ENCODE measurements at places on chromosomes 16 and 17. TPM values are rescaled to one million over a fixed set of nuclear protein-coding genes. Genes with fewer than 3 reads are reported as not detected.

TACO1 gene
- 17.3 TPM for total RNA-seq

KRT33B gene
- not detected for total RNA-seq

CA5A gene
- total RNA-seq: not detected

- H3K4me3 ChIP-seq: no peak overlapping the region
- H3K4me1 ChIP-seq: no peaks in the 10 kb centered on the region
- no peak for DNase-seq
- H3K27ac ChIP-seq: no peak overlapping the region
- no peaks in the 10 kb centered on the region for H3K27me3 ChIP-seq
- H3K36me3 ChIP-seq: peaks cover 3% of the 10 kb centered on the region
Measured at GRCh38 chr17:67559381-67559966, 158.3 kb upstream of the NOL11 start.

GRCh38 chr16:9040800-9041412 is 50.5 kb upstream of the HAPSTR1 start:
- no peaks in the 10 kb centered on the region for H3K27me3 ChIP-seq
- H3K27ac ChIP-seq: no peak overlapping the region
- H3K4me1 ChIP-seq: peaks cover 23% of the 10 kb centered on the region
- DNase-seq: no peak
- H3K36me3 ChIP-seq: no peaks in the 10 kb centered on the region

DNA sequence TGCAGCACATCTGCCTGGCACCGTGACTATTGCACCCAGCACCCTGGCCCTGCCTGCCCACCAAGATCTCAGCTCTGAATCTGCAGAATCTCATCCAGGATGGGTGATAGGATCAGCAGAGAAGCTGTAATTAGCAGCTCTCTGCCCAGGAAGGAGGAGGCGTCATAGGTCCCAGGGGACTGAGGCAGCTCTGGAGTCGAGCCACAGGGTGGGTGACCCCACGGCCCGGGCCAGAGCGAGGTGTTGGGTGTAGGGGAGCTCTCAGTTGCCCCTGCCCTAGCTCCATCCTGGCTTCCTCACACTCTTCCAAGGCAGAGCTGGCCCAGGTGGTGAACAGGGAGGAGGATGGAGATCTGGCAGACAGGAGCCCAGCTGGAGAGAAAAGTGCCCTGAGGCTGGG is 18.2 kb upstream of the FAM83G start:
- DNase-seq: peak; percentile 81
- H3K27ac ChIP-seq: no peak overlapping the region
- H3K4me3 ChIP-seq: no peak overlapping the region
- peaks cover 3% of the 10 kb centered on the region for H3K4me1 ChIP-seq

GRCh38 chr17:40529991-40530390 is 28.6 kb upstream of the TNS4 start:
- H3K4me3 ChIP-seq: no peak overlapping the region
- no peak overlapping the region for H3K27ac ChIP-seq
- H3K36me3 ChIP-seq: peaks cover 4% of the 10 kb centered on the region
- peaks cover 46% of the 10 kb centered on the region for H3K4me1 ChIP-seq
- DNase-seq: no peak
- no peaks in the 10 kb centered on the region for H3K27me3 ChIP-seq

- no peaks in the 10 kb centered on the region for H3K4me1 ChIP-seq
- H3K36me3 ChIP-seq: no peaks in the 10 kb centered on the region
- DNase-seq: no peak
- H3K4me3 ChIP-seq: no peak overlapping the region
Measured at GRCh38 chr17:45755050-45755449, 29.1 kb upstream of the CRHR1 start.

DNA sequence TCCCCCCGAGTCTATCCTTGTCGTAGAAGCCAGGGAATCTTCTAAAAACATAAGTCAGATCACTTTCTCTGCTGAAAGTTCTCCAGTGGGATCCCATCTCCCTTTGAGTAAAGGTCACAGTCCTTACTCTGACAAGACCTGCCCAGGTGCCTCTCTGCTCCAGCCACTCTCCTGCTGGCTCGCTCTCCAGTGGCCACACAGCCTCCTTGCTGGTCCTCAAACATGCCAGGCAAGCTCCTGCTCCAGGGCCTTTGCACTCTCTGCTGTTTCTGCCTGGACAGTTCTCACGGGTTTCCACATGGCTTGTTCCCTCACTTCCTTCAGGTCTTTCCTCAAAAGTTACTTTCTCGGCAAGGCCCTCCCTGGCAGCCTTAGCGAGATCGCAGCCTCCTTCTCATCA is 3.4 kb downstream of the B9D1 start:
- H3K36me3 ChIP-seq: peaks cover 5% of the 10 kb centered on the region
- peak; percentile 53 for DNase-seq
- H3K27ac ChIP-seq: no peak overlapping the region
- H3K4me3 ChIP-seq: no peak overlapping the region
- H3K4me1 ChIP-seq: peaks cover 33% of the 10 kb centered on the region
- H3K27me3 ChIP-seq: no peaks in the 10 kb centered on the region

DNA sequence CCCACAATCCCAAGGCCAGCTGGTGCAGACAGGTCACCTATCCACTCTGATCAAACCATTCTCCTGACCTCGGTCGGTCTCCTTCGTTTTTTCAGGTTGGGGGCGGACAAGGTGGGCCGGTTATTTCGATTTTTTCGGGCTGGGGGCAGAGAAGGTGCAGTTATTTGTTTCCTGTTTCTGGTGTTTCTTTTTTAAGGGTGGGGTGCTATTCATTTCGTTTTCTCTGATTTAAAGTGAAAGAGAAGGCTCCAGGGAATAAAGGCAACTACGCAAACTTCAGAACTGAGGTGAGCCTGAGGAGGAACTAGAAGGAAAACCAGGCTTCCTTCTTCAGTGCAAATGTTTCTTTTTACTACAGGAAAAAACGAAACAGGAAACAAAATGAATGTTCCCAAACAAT is 64.8 kb downstream of the ANKRD11 start:
- H3K27ac ChIP-seq: peak overlapping the region; percentile 64
- no peaks in the 10 kb centered on the region for H3K27me3 ChIP-seq
- H3K4me3 ChIP-seq: no peak overlapping the region
- H3K36me3 ChIP-seq: peaks cover 2% of the 10 kb centered on the region
- DNase-seq: no peak
- peaks cover 65% of the 10 kb centered on the region for H3K4me1 ChIP-seq

GRCh38 chr17:71157297-71157696 is 963.5 kb upstream of the SOX9 start:
- no peaks in the 10 kb centered on the region for H3K4me1 ChIP-seq
- no peak overlapping the region for H3K4me3 ChIP-seq
- no peaks in the 10 kb centered on the region for H3K27me3 ChIP-seq
- DNase-seq: no peak
- no peak overlapping the region for H3K27ac ChIP-seq

DNA sequence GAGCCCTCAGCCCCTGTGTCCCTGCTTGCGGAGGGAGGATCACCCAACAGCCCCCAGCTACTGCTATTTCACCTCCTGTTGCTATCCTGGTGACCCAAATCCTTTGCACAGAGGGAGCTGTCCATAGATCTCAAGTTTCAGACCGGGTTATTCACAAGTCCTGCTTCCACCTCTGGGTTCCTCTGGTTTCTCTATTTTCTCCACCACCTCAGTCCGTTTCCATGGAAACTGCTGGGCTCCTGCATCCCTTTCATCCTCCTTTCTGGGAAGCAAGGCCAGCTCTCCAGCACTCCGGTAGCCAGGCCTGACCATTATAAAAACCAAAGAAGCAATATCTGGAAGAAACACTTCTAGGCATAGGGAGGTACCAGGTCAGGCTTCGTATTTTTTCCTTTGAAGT is 4.8 kb upstream of the CALB2 start:
- peaks cover 4% of the 10 kb centered on the region for H3K4me1 ChIP-seq
- no peak for DNase-seq
- no peak overlapping the region for H3K4me3 ChIP-seq
- no peaks in the 10 kb centered on the region for H3K36me3 ChIP-seq

DNA sequence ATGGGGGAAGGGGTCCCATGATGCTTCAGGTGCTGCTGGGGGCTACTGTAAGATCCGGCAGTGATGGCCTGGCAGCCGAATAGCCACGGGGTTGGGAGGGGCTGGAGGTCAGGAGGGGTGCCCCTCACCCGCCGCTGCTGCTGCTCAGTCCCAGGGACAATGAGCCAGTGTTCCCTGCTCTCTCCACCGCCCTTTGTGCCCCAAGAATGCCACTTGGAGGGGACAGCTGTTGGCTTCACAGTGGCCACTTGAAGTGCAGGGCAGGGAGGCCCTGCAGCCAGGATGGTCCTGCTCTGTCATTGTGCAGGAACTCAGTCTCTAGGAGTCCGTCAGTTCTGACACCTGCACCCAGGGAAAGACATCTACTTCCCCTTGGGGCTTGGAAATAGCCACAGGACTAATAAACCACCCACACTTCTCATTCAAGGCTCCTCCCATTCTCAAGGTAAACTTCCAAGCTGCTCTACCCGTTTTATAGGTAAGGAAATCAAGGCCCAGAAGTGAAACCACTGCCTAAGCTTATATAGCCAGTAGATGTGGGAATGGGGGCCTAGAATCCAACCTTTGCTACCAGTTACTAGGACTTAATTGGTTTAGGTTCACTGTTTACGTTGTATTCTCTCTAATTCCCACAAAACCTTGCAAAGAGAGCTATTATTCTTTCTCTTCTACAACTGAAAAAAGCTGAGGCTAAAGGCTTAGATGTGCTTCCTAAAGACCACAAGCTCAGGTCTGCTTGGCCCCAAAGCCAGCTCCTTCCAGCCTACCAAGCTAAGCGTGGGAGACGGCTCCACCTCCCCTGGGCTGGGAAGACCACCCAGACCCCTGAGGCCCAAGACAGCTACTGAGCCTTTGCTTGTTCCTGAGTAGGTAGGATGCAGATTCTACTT is 6.2 kb upstream of the CPSF4L start:
- no peaks in the 10 kb centered on the region for H3K27me3 ChIP-seq
- no peaks in the 10 kb centered on the region for H3K4me1 ChIP-seq
- H3K4me3 ChIP-seq: no peak overlapping the region
- H3K27ac ChIP-seq: no peak overlapping the region

DNA sequence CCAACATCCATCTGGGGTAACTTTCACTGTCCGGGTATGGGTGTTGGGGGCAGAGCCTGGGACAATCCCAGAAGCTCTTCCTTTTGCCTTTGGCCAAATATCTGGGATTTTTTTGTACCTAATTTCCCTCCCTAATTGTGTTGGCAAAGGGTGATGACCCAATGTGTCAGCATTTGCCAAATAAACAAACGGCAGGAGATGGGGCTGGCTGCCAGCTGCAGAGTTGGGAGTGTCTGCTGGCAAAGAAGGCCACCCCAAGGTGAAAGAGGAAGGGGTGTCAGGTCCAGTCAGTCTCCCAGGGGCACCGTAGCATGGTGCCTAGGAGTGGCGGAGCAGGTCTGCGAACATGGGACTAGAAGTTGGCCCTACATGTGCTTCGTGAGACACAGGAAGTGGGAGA is 73.0 kb downstream of the SLC6A2 start:
- DNase-seq: no peak
- no peaks in the 10 kb centered on the region for H3K4me1 ChIP-seq
- H3K27me3 ChIP-seq: peaks cover 7% of the 10 kb centered on the region

DNA sequence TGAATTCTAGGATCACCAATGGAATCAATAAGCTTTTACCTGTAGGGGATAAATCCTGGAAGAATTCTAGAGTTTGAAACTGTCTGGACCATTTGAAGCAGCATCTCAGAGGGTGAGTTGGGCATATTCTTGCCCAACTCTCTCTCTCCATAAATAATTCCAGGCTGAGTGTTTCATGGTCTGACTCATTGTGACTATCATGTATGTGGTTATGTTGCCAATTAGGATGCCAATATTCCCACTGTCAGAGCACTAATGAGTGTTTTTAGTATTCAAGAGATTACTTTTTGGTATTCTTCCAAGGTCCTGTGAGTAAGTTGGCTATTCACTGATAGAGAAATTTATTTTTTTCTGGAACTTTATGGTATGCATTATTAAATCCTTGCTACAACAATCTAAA is 456.9 kb downstream of the TOX3 start:
- no peaks in the 10 kb centered on the region for H3K36me3 ChIP-seq
- peaks cover 7% of the 10 kb centered on the region for H3K4me1 ChIP-seq
- no peak for DNase-seq
- H3K27me3 ChIP-seq: no peaks in the 10 kb centered on the region
- no peak overlapping the region for H3K27ac ChIP-seq

DNA sequence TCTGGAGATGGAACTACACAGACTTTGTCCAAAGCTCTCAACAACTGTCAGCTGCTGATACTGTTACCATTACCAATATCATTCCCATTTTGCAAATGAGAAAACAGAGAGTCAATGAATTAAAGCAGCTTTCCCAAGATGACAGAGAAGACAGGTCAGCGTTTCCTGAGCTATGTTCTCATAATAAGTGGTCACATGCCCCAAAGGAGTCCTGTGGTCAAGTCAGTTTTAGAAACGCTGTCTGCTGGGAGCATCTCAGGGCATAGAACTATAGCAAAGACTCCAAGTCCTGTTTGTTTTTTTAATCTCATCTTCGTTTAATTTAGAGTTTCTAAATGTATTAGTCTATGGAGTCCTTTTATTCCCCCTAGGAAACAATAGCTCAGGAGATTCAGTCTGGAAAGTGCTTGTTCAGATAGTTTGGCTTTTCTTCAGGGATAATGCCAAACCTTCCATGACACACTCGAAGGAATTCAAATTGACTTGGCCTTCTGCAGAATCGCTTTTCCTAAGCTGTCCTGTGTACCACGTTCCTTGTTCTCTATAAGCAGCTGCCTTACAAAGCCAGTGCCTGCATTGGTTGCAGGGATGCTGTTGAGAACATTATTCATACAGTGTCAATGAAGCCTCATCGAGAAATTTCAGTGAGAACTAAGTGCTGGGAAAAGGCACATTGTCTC is 12.1 kb downstream of the CCDC42 start:
- no peak overlapping the region for H3K4me3 ChIP-seq
- H3K36me3 ChIP-seq: no peaks in the 10 kb centered on the region
- H3K27me3 ChIP-seq: peaks cover 7% of the 10 kb centered on the region
- H3K27ac ChIP-seq: no peak overlapping the region

DNA sequence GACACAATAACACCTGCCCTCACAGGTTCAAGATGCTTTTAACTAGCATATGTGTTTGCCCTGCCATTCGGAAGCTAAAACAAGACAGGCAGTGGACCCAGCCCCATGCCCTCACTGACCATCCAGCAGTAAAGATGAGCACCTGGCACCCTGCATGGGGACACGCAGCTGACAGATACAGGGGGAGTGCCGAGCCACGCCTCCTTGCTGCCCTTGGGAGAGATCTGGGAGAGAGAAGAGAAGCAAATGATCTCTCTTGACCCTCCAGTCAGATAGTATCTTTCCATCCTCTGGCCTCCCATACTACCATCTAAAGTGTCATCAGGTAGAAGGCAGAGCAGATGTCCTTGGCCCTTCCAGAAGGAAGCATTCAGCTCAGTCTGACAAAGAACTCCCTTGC is 40.6 kb upstream of the MYOCD start:
- H3K4me1 ChIP-seq: peaks cover 46% of the 10 kb centered on the region
- H3K4me3 ChIP-seq: no peak overlapping the region
- no peaks in the 10 kb centered on the region for H3K36me3 ChIP-seq
- no peak for DNase-seq

GRCh38 chr16:30946671-30947540 is 2.0 kb upstream of the ORAI3 start:
- peak overlapping the region; percentile 12 for H3K27ac ChIP-seq
- H3K36me3 ChIP-seq: peaks cover 8% of the 10 kb centered on the region
- H3K27me3 ChIP-seq: no peaks in the 10 kb centered on the region
- H3K4me1 ChIP-seq: peaks cover 28% of the 10 kb centered on the region
- no peak overlapping the region for H3K4me3 ChIP-seq
- DNase-seq: peak; percentile 94

Measured in chondrocyte (in vitro differentiated cells).